Activated CD4-positive, alpha-beta T cell treated with anti-CD3 and anti-CD28 coated beads, Interleukin-2, amount 50 U/mL, for 16 hours (primary cell): ENCODE measurements at places on chromosomes 2 and 18.

GRCh38 chr18:57188851-57189557 is 42.1 kb downstream of the BOD1L2 start:
- no peak for DNase-seq

DNA sequence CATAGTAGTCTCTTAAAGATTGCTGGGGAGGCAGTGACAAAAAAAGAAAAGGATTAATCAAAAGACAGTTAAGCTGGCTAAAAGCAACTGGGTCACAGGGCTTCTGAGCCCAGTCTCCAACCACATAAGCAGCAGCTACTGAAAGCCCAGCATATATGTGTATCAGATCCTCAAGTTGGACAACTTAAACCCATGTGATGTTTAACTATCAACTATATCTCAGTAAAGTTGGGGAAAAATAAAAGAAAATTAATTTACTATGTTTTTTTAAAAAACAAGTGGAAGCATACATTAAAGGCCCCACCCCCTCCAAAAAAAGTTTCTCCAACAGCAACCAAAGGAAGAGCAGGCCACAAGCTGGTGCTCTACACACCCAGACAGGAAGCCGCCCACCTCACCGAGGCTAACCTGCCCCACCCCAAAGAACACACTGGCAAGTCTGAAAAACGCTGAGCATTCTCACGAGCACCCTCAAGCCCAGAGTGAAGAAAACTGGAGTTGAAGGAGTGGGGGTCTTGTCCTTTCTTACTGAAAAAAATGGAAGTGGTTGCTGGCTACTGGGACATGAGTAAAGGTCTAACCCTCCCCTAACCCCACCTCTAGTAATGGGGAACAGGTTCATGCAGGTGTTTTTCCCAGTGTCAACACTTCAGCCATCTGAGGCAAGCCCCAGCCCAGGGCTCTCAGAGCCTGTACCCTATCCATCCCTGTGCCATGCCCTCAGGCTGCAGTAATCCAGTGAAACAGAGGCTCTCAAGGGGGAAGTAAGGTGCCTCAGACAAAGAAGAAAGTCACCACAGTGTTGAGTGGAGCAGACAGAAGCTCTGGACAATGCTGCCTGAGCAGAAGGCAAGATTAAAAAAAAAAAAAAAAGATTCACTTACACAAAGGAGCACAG is 106.3 kb downstream of the GYPC start:
- no peak for DNase-seq

DNA sequence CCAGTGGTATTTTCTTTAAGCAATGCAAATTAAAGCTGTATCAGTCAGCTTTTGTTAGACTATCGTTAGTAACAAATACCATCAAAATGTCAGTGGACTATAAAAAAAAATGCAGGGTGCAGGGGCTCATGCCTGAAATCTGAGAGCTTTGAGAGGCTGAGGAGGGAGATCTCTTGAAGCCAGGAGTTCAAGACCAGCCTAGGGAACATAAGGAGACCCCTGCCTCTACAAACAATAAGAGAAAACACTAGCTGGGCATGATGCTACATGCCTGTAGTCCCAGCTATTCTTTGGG is 253.7 kb downstream of the MYCN start:
- DNase-seq = no peak

DNA sequence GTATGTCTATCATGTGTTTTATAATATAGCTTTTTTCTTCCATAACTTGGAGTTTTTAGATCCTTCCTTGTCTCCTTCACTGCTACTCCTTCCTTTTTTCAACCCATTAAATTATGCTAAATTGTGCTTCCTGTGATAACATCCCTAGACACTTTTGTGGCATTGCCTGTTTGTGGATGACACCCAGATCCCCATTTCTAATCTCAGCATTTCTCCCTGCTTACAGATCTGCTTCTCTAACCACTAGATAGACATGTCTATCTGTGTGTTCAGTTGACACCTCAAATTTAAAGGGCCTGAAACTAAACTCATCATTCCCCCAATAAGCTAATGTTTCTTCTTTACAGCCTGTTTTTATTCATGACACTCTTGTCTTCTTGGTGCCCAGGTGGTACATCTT is 244.8 kb downstream of the BABAM2 start:
- no peak for DNase-seq

DNA sequence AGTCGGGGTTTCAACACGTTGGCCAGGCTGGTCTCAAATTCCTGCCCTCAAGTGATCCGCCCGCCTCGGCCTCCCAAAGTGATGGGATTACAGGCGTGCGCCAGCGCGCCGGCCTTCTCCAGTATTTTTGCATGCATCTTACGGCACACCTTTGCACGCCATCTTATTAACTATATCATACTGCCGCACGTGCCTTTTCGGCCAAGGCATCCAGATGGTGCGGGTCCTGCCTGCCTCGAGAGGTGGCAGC is 765 bp upstream of the ING5 start:
- DNase-seq = no peak

- DNase-seq = no peak
Observed at GRCh38 chr2:128315829-128316776, 2.6 kb downstream of the HS6ST1 start.

DNA sequence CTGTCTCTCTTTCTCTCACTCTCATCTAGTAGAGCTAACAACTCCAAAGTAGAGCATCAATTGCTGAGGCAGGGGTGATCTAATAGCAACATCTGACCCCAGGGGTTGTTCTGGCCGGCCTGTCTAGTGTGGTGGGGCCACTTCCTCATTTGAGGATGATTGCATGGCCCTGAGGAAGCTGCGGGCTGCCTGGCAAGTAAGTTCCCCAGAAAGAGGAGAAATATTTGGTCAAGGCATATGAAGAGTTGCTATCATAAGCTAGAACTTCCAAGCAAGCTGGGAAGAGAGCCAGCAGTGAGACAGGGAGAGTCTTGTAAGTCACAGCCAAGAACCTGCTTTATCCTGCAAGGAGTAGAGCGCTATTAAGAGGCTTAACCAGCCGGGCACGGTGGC is 50.8 kb upstream of the TMEM87B start:
- no peak for DNase-seq

GRCh38 chr2:113233593-113234550 is 44.8 kb downstream of the PAX8 start:
- DNase-seq = no peak

GRCh38 chr2:149313512-149313972 is 16.8 kb upstream of the LYPD6 start:
- peak; percentile 24 for DNase-seq

GRCh38 chr2:169509298-169509885 is at the start of gene KLHL41:
TSS of gene KLHL41 (plus strand) at chr2:169509702. CDS start at chr2:169509779, 77 bp downstream.
- no peak for DNase-seq

DNA sequence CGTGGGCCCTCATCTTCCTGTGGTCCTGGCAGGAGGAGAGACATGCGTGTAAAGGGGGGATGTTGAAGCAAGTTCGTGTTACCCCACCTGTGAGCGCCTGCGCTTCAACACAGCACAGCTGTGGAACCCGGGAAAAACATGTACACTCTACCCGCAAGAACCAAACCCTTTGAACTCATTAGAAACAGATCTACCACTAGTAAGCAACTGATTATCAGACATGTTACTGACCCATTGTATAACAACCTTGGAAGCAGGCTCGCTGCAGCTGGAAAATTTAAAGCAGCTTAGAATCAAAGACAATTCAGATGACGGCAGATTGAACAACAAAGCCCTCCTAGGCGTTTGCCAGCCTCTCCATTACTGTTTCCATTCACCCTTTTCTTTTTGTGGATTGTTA is 771.7 kb upstream of the SALL3 start:
- DNase-seq = no peak

GRCh38 chr2:95166065-95166763 is 605 bp downstream of the ZNF2 start:
- DNase-seq = no peak

DNA sequence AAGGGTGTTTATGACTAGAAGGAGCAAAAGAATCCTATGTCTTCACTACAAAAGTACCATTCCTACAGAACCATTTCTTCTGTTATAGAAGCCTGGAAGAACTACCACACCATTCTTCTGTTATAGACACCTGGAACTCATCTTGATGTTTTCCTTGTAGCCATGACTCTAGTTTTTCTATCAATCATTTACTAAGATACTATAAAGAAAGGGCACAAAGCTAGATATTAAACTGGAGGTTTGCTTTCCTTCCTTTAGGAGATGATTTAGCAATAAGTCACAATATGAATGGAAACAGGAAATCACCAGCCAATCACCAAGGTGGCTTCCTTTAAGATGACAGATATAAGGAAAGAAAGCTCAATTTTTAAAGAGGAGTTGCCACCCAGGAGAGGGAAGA is 100.3 kb upstream of the NEUROD1 start:
- no peak for DNase-seq

GRCh38 chr2:20562540-20563225 is 88.2 kb downstream of the HS1BP3 start:
- DNase-seq = no peak

DNA sequence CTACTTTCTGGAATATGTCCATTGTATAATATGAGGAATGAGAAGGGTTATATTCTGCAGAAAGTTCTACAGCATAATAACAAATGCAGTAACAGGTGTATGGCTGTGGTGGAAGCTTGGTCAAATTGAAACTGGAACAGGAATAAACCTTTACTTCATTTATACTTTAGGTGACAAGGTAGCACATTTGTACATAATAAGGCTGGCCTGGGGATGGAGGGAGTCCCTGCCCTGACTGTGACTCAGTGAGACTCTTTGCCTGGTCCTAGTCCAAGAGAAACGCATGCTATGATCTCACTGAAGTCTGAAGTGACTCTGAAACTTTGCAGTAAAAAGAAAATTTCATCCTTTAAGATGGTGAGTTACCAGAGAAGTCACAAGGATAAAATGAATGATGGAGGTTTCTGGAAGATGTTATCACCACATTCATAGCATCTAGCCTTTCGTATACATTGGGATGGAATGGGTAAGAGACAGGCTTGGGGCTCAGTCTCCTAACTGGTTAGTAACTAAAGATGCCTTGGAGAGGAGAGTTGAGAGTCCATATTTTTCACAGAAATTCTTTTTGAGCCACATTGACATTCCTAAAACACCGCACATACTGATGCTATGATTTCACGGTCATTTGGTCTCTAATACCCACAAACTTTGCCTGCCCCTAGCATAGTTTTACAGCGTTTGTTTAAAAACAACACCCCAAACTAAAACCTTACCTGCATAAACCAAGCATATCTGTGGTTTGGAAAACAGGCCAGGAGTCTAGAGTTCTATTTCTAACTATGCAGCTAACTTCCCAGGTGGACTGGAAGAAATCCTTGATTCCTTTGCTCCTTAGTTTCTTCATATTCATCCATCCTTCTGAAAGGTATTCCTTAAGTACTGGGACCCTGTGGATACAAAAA is 42.4 kb upstream of the NABP1 start:
- DNase-seq = peak; percentile 33

- DNase-seq = no peak
Observed at GRCh38 chr2:213066443-213066743, 85.0 kb downstream of the IKZF2 start.

DNA sequence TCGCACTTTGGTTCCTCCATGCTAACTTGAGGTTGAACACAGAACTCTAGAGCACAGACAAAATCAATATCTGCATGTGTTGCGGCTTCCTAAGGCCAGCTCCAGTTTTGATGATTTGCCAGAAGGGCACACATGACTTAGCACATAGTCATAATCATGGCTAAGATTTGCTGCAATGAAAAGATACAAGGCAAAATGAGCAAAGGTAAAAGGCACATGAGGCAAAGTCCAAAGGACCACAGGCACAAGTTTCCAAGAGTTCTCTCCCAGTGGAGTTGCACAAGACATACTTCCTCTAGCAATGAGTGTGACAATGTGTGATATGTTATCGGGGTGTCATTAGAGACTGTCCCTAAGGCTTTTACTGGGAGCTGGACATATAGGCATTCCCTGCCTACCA is 24.2 kb upstream of the CXXC1 start:
- no peak for DNase-seq

- DNase-seq = no peak
Observed at GRCh38 chr2:173869244-173870229, 95.6 kb downstream of the SP3 start.

DNA sequence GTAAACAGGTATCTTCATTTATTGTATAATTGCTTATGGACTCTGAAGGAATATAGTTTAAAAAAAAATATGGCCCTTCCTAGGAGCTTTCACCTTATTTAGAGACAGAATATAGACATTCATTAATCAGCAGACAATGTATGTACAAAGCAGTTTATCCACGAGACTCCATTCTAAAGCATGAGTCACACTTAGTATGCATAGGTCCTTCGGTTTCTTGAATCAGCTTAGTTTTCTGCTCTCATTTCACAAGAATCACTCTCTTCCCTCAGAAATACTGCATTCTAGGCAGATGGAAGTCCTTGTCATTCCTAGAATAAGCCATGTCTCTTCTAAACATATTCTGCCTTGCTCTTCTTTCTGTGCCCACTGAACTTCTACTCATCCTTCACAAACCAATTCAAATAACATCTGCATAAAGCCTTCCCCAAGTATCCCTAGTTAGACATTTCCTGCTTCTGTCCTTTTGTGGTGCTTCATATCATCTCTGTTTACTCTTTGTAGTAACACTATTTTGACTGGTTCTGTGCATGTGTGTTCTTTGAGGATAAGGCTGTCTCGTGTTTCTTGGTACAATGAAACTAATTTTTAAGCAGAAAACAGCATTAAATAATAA is 84.5 kb downstream of the PTRHD1 start:
- DNase-seq = no peak

- no peak for DNase-seq
Observed at GRCh38 chr2:196247114-196247975, 76.0 kb upstream of the STK17B start.

GRCh38 chr2:27545348-27546141 is 37.3 kb upstream of the ZNF512 start:
- DNase-seq = peak; percentile 5

- DNase-seq = peak; percentile 10
Observed at GRCh38 chr2:182763311-182763912, 47.4 kb downstream of the DNAJC10 start.

- peak; percentile 83 for DNase-seq
Observed at GRCh38 chr18:9017167-9017904, 85.2 kb upstream of the NDUFV2 start.

DNA sequence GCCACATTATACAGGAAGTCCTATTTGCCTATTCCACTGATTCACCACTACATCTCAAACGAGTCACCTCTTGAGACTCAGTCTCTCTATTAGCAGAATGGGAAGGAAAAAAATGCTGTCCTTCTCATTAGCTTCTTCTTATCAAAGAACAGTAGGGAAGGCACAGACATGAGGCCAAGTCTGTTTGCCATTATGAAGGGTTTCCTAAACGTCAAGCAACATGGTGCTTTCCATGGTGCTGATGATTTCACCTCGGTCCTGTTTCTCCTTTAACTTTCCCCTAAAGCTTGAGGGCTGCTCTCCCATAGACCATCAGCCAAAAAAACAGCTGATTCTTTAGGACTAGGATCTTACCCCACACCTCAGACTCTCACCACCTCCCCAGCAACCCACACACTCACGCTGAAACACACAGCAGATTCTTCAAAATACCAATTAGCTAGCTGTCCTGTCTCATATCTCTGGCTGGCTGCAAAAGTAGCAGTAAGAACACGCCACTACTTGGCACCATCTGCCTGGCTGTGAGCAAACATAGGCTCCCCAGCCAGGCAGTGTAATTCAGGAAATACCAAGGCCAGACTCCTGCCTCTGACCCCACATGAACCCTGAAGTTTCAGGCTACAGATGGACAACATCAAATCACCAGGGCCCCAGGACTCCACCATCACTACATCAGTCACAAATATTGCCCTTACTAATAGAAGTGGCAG is 30.5 kb downstream of the GALNT14 start:
- no peak for DNase-seq
